Right forelimb (tissue), 1 donor: ENCODE measurements at places on chromosomes 2 and 18.

- peak; percentile 56 for DNase-seq
Measured at GRCh38 chr2:100730290-100730868, 89.6 kb upstream of the NPAS2 start.

- no peak for DNase-seq
Measured at GRCh38 chr2:204237416-204237815, 300.9 kb downstream of the ICOS start.

DNA sequence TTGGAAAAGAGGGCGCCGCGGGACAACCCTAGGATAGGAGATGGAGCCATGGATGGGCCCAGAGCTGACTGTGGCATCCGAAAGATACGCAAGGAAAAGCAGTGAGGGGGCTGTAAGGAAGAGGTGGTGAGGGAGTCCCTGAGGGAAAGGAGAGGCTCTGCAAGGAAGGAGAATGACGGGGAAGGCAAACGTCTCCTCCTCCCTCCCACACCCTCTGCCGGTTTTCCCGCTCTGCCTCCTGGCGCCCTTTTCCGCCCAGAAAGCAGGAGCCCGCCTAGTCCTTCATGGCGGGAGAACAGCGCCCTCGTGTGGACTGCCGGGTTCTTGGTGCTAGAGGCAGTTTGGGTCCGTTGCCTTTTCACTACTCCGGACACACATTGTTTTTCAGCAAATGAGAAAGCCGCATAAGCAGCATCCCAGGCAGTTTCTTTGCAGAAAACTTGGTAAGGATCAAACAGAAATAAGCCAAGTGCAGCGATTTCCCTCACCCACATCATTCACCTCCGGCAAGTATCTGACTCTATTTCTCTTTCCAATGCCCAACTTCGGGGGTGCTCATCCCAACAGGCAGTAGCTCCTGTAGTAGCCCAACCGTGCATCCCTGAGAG lies 200.4 kb downstream of the INO80D start:
- DNase-seq: peak; percentile 88

DNA sequence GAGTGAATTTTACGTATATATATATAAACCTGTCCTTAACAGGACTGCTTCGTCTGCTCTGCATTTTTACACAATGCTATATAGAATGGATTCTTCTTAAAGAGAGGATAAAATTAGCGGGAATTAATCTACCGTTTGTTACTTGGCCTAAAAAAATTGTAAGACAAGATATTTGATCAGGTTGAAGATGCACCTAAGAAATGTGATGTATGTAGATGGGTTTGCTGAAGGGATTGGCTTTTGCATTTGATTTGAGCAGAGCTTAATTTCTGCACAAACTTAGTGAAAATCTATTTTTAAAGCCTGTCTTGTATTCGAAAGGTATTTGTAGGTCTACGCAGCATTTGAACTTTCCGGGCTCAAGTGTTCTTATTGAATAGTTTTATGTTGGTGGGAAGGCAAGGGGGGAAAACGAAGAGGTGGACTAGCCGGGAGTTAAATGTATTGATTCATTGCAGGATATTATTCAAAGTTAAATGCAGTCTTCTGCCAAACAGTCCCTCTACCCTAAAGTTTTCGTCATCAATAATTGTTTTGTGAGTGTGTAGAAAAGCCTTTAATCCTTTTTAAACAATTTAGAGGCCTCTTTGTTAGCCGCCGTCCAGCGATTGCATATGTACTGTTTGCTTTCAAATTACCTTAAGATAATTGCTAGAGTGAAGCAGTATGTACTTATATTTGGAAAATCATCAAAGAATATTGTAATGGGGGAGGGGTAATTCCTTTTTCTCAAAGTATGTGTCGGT lies 1.2 kb downstream of the PPP1CB start:
- DNase-seq: no peak

DNA sequence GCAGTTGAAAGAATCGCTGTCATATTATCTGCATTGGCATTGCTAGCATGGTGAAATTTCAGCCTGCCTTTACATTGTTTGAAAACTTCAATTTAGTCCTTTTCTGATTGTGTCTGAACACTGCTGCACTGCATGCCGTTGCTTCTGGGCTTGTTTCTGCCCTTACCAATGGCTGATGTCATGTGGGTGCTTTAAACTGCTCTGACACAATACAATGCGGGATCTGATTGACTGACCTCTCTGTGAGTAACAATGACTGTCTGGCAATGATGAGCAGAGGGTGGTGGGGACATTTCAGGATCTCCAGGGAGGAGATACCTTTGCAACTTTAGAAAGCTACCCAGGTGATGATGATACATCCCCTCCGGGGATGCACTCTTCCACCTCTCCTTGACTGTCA lies 119.5 kb upstream of the ZBTB14 start:
- DNase-seq: no peak

- no peak for DNase-seq
Measured at GRCh38 chr2:117502121-117502520, 312.4 kb upstream of the DDX18 start.

DNA sequence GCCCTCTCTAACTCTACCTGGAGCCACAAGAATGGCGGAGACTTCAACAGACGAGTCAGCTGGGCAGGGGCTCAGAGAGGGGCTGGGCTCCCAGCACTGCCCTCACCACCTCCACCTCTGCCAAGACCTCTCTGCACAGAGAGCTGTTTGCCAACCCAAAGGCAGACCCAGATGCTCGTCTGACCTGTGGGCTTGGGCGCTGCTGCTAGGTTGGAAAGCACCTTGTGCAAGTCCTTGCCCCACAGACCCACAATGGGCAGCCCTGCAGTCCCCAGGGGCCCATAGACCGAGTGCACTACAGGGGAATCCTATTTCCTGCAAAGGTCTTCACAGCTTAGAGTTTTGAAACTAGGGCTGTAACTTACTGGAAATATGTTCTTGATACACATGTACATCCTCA lies 13.3 kb downstream of the ACKR3 start:
- peak; percentile 25 for DNase-seq

GRCh38 chr18:23573626-23574431 lies 12.5 kb downstream of the NPC1 start:
- no peak for DNase-seq
